DMS79 treated with DMSO at 0.1 percent for 48 hours (cell line): ENCODE measurements at places on chromosomes 7 and 10.

DNA sequence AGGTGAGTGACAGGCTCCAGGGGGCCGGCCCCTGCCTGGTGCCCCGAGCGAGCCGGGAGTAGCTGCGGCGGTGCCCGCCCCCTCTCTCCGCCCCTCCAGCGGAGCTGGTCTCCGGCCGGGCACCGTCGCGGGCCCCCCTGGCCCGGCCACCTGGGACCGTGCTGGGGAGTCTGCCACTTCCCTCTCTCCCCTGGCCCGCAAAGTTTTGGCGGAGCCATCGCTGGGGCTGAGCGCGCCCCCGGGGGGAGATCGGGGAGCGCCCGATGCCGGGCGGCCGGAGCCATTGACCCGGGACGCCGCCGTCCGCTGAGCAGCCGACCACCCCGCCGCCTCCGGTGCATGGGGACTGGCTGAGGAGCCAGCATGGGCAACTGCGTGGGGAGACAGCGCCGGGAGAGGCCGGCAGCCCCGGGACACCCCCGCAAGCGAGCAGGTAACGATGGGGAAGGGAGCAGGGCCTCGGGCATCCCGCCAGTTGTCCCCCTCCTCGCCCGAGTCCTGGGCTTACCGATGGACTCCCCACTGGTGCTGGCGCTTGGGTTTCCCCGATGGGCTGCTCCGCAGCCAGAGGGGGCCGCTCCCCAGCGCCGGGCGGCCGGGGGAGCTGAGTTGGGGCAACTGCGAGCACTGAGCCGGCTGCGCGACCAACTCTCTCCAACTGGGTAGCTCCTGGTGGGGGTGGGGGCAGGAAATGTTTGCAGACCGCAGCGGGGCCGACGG is at the start of gene UBTD1:
Gene UBTD1 (plus strand): TSS at position 84 of the 720 bp plus-strand sequence. CDS start 280 bp downstream, at position 364.
- DNase-seq = no peak

DNA sequence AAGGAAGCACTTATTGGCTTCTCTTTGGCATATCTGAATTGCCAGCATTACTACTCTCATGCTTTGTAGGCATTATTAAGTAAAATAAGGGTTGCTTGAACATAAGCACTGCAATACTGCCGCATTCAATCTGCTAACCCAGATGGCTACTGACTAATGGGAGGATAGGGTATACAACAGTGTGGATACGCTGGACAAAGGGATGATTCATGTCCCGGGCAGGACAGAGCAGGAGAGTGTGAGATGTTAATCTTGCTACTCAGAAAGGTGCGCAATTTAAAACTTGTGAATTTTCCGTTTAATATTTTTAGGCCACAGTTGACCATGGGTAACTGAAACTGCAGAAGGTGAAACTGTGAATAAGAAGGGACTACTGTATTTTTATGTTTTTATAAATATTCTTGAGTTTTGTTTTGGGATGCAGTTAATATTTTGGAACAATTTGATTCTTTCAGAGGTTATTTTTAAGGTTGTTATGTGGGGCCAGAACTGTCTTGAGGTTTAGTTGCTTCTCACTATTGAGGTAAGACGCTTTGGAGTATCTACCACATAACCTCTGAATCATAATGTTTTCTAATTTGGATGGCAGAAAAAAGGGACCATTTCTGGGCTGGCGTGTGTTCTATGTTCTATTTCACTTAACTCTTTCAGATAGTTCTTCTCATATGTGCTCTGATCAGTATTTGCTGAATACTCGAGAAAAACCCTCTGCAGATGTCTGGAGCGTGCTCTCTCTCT is 75.7 kb upstream of the SYPL1 start:
- DNase-seq = no peak

DNA sequence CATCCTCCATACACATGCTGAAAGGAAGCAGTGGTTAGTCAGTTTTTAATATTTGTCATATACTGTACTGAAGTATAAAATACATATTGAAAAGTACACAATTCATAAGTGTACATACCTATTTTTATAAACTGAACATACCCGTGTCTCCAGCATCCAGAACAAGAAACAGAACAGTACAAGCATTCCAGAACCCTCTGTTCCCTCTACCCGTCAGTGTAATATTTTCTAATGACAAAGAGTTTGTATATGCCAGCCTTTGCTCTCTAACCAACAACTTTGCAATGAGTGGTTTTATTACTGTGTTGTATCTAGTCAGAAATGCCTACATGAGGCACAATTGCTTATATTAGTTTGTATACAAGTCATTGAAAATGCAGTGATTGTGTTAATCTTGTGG is 18.7 kb upstream of the RAB18 start:
- no peak for DNase-seq

DNA sequence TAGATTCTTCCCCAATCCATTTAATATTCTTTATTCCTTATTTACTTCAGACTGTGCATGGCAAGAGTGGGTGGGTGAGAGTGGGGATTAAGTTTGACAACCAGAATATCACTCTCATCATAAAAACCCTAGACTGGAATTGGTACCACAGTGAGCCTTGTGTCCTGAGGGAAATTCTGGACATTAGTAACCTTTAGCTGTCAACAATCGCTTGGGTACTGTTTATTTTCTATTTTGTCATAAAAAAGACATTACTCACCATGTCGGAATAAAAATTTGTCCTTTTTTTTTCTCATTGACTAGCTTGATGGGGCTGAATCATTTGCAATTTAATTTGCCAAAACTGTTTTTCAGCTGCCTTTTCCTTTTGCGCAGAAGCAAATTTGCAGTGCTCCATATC is 176.1 kb upstream of the SEMA3C start:
- DNase-seq = no peak

GRCh38 chr7:2068693-2069471 is 163.9 kb downstream of the MAD1L1 start:
- DNase-seq = no peak

DNA sequence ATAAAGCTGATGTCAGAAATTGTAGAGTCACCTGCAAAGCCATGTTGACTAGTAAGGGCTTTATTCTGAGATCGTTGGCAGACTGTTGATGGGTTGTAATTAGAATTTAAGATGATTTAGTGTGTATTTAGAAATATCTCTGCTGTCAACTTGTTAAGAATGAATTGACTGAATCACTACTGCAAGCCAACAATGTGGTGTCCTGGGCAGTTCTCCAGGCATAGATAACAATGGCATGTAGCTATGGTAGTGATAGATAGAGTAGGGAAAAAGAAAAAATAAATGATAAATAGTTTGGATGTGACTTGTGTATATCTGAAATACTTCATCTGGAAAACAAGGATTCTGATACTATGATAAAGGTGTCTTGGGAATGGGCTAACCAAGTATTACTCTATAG is 640.2 kb downstream of the ARL4A start:
- no peak for DNase-seq

DNA sequence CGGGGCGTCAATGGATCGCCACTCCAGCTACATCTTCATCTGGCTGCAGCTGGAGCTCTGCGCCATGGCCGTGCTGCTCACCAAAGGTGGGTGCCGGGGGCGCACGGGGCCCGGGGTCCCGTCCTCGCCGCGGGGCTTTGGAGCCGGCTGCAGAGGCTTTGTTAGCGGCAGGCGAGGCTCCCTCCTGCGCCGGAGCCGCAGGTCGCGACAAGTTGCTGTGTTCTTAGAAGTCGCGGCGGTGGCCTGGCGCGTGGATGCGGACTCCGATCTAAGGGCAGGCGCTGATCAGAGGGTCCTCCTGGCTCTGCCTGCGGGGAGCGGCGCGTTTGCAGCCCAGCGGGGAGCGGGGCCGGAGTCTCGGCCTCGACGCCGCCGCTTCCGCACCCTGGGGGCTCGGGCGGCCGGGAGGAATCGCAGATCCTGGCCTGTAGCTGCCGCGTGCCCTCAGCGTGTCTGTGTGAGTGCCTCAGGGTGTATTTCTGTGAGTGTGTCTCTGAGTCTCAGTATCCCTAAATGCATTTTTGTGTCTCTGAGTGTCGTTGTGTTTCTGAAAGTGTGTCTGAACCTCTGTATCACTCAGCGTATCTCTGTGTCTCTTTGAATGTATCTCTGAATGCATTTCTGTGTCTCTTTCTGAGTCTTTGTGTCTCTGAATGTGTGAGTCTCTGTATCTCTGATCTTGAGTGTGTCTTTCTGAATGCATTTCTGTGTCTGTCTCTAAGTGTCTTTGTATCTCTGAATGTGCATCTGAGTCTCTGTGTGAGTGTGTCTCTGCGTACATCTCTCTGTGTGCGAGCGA is 766 bp downstream of the BAMBI start:
- no peak for DNase-seq

- DNase-seq = peak; percentile 95
Observed at GRCh38 chr7:130409067-130409711, 28.9 kb downstream of the CPA1 start.

GRCh38 chr7:130386876-130387275 is 6.6 kb downstream of the CPA1 start:
- no peak for DNase-seq

DNA sequence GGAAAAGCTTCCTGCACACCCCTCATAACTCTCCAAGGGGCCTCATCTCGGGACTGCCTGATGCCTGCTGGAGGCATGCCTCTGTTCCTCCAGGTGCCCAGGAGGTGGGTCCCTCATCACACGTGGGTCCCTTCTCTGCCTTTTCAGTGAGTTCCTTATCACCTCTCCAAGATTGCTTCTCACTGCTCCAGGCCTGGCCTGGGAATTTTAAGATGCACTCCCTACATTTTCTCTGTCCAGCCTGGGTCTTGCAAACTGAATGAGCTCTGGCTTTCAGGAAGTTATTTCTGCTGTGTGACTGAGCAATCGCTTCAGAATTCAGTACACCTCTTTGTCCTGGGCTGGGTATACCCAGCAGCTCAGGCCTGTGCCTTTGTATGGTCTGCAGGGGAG is 43.8 kb downstream of the LRRC18 start:
- no peak for DNase-seq

- no peak for DNase-seq
Observed at GRCh38 chr7:122219253-122219865, 75.3 kb upstream of the AASS start.

- no peak for DNase-seq
Observed at GRCh38 chr10:133312769-133313145, 4.0 kb downstream of the ZNF511 start.
